Stimulated activated CD4-positive, alpha-beta T cell treated with anti-CD3 and anti-CD28 coated beads, Interleukin-1b, Interleukin-23, amount 100 ng/mL, for 1 hour (primary cell): ENCODE measurements at places on chromosomes 3 and 15.

- no peak for DNase-seq
These were observed 79.9 kb upstream of the RGMA start for GRCh38 chr15:93168910-93169309.

GRCh38 chr15:73249499-73249898 lies 119.3 kb downstream of the HCN4 start:
- DNase-seq: no peak

- no peak for DNase-seq
These were observed 372.5 kb downstream of the NLGN1 start for GRCh38 chr3:173770011-173770410.

DNA sequence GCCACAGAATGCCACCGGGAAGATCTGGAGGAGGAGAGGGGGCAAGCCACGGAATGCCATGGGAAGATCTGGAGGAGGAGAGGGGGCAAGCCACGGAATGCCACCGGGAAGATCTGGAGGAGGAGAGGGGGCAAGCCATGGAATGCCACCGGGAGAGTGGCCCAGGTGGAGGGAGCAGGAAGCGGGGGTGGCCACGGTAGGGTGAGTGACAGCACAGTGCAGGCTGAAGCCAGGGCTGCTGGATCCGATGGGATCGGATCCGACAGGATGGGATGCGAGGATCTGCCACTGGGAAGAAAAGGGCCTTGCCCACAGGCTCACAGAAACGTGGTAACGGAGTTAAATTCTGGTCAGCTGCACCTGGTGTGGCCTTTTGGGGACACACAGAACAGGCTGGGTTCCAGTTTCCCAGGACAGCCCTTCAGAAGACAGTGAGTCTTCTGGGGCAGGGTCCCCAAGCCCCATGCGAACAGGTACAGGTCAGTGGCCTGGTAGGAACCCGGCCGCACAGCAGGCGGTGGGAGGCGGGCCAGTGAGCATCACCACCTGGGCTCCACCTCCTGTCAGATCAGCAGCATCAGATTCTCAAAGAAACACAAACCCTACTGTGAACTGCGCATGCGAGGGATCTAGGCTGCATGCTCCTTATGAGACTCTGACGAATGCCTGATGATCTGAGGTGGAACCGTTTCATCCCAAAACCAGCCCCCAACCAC lies 58.8 kb downstream of the XXYLT1 start:
- DNase-seq: no peak

GRCh38 chr3:140736863-140737460 lies 59.1 kb downstream of the TRIM42 start:
- DNase-seq: no peak

DNA sequence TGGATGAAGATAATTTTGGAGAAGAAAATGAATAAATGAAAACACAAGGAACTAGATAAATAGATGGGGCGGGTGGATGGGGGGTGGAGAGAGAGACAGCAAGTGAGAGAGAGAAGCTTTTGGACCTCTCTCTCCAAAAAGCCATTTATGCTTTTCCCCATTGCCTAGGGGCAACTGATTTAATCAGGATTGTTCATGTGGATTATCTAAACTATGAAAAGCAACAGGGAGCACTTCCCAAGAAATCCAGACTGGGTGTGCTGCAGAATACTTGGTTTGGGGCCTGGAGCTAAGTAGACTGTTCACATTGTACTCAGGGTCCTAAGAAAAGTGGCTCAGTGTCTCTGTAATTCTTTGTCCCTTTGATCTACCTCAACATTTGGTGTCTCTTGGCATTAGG lies 367.0 kb downstream of the TIGIT start:
- no peak for DNase-seq

DNA sequence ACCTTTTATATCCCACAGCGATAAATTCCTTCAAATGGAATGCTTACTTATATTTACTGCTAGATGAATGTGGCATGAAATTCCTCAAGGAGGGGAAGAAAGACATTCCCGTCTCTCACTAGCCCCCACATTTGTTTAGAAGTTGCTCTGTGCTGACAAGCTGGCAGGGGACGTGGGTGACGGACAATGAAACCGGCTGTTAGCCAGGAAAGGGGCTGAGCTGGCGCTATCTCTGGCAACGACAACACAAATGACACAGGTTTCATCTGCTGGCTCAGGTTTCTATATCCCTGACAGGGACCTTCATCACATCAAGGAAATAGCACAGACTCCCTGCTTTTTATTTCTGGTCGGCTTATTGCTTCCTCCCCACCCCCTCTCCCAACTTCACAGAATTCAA lies 15.8 kb downstream of the RUVBL1 start:
- no peak for DNase-seq

DNA sequence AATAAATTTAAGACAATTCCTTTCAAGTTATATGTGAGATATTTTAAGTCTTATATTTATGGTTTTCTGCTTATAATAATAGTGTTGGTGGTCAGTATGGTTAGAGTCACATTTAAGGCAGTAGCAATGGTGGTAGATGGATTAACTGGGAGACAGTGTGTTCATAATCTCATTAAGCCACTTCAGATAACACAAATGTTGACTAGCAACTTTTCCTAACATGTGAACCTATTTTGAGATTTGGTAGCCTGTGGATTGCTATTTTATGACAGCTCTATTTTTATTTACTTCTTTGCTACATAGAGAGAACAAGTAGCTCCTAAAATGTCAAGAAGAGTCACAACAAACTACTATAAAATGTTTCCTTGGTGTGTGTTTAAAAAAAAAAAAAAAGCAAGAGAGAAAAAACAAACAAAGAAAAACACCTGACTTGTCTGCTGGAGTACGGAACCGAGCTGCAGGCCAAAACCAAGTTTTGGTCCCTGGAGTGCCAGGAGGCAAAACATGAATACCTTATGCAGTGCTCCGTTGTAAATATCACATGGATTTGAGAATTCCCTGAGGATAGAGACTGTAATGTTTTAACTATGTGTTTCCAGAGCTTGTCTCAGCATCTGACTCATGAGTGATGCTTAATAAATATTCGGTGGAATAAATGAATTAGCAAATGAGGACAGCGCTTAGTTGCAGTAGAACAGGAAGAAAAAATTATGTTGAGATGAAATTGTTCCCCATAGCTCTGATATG lies 457.1 kb upstream of the ROBO2 start:
- DNase-seq: no peak

DNA sequence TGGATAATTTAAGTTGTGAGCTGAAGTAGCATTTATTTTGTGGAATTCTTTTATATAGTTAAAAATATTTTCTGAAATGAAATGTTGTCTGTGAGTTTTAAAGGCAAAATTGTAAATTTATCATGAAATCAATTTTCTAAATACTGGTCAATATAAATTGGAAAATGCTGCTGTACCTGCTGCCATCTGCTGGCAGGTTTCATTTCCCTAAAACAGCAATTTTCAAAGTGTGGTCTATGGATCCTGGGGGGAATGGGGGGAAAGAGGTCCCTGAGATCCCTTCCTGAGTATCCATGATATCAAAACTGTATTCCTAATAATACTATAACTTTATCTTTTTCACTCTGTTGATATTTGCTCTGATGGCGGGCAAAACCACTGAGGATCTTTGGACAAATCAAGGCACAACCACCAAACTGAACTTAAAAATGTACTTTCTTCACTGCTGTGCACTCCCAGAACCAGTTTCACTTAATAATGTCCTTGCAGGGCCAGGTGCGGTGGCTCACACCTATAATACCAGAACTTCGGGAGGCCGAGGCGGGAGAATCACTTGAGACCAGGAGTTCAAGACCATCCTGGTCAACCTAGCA lies 17.2 kb upstream of the CCR4 start:
- no peak for DNase-seq

DNA sequence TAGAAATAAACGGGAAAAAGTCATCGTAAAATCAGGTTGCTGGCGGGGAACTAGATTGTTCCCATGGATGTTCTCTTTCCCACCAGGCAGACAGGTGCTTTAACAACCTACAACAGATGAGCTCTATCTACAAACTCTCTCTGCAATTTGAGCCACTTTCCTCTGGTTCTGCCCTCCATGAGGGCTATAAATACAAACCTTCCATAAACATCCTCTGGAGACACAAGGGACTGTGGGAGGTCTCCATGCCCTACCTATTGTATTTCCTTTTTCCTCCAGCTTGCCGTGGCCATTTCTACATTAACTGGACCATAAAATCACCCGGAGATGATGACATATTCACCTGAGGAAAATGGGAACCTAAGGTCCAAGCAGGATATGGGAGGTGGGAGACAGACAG lies 151.1 kb downstream of the GABRB3 start:
- DNase-seq: no peak

- no peak for DNase-seq
These were observed 240.0 kb upstream of the SEMA6D start for GRCh38 chr15:47477341-47477740.

DNA sequence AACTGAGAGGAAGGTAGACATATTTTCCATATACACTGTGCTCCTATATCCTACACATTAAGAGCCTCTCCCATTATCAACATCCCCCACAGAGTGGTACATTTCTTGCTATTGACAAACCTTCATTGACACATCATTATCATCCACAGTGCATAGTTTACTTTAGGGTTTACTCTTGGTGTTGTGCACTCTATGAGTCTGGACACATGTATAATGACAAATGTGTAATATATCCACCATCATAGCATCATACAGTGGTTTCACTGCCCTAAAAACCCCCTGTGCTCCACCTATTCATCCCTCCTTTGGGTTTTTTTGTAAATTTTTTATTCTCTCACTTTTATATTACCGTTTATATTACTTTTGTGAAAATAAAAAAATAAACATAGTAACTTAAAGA lies 22.2 kb upstream of the CLDN18 start:
- DNase-seq: no peak

GRCh38 chr3:193729601-193730000 lies 136.6 kb downstream of the OPA1 start:
- DNase-seq: no peak

DNA sequence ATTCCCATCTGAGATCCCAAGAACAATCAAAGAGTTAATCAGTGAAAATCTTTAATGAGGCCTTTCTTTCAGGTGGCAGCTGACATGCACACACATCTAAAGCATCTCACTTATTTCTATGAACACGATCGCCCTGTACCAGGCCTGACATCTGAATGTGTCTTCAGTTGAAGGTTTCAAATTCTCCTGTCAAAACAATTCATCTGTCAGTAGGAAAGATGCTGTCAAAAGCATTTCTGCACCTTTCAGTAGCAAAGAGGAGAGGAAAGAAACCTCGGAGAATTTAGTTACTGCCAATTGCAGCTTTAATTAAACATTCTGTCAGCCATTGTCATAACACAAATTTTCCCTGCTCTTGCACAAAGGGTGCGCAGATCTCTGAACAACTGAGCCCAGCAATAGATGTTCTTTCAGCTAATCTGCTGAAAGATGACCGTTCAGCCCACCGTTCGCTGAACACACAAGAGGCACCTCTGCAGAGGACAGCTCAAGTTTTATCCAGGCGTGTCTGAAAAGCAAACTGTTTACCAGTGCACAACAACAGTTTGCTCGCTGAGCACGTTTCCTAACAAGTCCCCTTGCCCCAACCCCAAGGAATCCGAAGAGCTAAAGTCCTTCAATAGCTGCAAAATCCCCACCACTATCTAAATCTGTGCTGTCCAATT lies 34.1 kb downstream of the LRIG1 start:
- DNase-seq: no peak

GRCh38 chr3:135034291-135034768 lies 239.3 kb downstream of the EPHB1 start:
- no peak for DNase-seq

- DNase-seq: no peak
These were observed 15.1 kb downstream of the RAB5A start for GRCh38 chr3:19961960-19962359.

DNA sequence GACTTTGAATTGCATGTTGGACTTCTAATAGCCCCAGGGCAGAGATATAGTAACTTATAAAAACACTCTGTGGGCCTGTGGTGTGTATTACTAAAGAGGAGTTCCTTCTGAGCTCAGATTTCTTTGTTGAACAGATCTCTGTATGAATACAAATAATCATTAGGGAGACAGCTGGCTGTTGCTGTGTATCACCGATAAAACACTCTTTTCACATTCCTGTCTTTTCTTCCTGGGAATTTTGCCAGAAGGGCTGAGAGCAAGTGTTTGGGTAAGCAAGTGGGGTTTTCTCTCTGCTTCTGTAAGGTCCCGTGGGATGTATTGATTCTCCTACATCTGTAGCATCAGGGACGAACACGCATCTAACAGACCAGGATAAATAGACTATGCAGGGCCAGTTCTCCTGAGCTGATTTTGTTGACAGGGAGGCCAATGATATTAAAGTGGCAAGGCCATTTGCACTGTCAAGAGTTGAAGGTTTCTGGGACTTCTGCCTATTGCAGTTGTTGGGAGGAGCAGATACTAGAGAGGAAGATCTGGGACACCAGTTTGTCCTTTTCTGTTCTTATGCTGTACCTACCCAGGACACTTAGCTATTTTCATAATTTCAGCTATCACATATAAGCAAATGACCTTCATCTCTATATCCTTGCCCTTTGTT lies 225.9 kb upstream of the CD96 start:
- no peak for DNase-seq

DNA sequence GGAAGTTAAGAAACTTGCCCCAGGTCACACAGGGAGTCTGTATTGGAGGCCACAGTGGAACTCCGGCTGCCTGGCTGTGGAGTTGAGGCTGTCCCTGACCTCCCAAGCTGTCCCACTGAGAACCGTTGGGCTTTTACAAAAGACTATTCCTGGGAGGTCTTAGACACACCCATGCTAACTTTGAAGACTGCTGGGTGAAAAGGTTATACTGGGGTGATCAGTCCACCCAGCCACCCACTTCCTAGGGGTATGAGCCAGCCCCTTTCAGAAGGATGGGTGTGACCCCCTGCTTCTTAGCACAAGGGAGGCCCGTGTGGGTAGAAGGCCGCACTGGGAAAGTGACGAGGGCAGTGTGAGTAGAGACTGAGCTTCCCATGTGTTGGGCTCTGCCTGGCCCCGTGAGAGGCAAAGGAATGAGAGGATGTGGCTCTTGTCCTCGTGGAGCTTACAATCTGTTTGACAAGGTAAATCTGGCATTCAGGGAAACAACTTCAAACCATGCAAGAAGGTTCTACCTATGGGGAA lies 19.0 kb downstream of the MRAS start:
- no peak for DNase-seq

GRCh38 chr3:190076601-190077394 lies 43.9 kb downstream of the P3H2 start:
- no peak for DNase-seq

GRCh38 chr3:47347217-47347801 lies 33.5 kb upstream of the PTPN23 start:
- no peak for DNase-seq

- no peak for DNase-seq
These were observed 38.3 kb downstream of the KBTBD12 start for GRCh38 chr3:127953091-127954035.

GRCh38 chr3:21913791-21914190 lies 162.8 kb upstream of the ZNF385D start:
- DNase-seq: no peak

- no peak for DNase-seq
These were observed 11.1 kb downstream of the TNK2 start for GRCh38 chr3:195897081-195897852.

GRCh38 chr3:122984650-122985049 lies 42.9 kb downstream of the SEMA5B start:
- DNase-seq: no peak
